ENCODE measurements at places on chromosomes 2 and 18.

- no peak for DNase-seq
Observed at GRCh38 chr2:234427081-234428061, 69.5 kb downstream of the ARL4C start.

- no peak for DNase-seq
Observed at GRCh38 chr2:188349019-188349418, 57.3 kb downstream of the GULP1 start.

DNA sequence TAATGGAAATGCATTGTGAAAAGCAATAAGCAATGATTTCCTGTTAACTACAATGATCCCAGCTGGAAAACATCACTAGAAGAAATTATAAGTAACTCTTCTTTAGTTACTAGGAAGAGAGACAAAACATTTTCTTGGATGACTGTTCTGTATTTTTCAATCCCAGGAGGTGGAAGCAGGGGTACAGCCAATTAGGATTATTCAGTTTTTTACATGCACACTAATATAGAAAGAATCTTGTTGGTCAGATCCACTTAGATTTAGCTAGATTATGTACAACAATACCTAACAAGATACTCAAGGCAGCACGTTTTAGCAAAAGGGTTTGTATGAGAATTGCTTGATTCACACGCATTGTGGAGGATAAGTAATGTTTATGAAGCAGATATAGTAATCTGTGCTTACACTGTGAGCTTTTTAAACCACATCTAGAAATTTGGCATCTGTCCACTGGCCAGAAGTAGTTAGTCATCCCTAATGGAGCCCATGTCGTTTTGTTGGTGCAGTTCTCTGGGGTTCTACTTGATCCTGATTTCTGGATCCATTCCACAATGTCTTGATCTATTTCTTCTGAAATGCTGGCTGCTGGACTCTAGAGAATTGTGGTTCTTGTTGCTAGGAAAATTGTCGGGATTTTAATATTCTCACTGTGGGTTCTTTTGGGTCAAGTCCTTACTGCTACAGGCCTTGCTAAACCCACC, 199.7 kb downstream of the ADCYAP1 start:
- DNase-seq = peak; percentile 60

- no peak for DNase-seq
Observed at GRCh38 chr2:61335187-61335586, 135.7 kb downstream of the USP34 start.

DNA sequence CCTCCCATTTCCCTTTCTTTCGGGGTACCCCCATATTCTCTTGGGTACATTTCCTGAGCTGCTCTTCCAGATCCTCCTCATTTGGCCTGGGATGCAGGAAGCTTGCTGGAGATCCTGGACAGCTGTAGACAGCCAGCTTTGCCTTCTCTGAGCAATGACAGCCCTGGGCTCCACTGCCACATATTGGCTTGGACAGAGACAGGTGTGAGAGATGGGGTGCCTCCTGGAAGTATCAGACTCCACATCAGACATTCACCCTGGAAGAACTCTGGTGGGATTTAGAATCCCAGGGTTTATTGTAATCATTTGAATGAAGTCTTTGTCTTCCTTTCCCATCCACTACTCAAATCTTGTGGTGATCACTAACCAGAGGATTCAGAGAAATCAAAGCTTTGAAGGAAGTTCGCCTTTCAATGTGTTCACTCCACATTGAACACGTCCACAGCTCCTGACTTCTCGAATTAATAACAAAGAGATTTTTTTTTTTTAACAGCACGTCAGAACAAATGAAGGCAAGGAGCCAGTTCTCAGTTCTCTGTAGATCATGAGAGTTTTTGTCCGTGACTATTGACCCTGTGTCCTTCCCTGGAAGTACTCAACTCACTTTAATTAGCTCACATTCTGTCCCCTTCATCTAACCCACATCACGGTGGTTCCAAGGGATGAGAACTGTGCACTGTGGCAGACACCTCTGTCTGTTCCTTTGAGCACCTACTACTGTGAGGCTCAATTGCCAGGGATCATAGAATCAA, 377.6 kb upstream of the TRIB2 start:
- no peak for DNase-seq

DNA sequence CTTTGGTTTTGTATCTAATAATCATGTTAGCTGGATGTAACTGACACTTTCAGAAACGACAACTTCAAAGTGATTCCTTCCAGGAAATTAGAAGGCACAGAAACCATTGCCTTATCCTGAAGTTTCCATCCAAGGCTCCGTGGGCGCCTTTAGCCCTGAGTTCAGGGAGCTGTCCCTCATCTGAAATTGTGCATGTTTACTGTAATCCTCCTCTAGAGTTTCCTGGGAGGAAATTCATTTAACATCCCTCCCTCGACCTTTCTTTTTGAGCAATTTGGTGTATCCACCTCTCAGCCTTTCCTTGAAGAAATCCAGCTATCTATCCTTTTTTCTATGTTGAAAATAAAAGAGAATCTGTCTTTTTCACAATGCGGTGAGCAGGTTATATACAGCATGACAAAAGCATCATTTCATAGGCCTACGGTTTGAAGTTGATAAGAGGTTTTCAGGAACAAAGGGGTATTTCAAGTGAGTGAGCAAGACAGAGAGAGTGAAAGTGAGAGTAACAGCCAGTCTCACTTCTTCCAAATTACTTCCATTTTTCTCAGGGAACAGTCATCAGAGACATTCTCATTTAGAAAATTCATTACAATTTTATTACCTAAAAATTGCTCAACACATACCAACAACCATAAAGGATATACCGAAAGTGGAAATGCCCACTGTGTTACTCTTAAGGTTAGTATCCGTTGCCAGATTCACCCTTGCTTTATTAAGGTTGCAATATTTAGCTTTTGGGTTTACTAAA, 167.3 kb downstream of the MREG start:
- DNase-seq = no peak

DNA sequence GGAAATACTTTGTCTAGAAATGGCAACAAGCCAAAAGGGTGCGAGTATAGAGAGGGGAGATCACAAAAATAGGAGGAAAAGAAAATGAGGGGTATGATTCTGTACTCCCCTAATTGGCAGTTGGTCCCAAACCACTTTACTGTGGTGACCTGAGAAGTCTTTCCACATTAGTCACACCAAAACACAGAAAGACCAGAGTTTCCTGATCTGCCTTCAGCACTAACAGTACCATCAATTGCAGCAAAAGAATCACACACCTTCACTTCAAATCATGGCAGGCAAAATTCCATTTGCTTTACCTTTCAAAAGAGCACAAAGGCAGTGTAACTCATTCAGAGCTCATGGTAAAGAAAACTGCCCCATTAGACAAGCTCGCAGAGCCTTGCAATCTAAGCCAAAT, 86.8 kb downstream of the ALK start:
- DNase-seq = no peak

GRCh38 chr2:69299772-69300516, 87.1 kb downstream of the GFPT1 start:
- DNase-seq = no peak

- no peak for DNase-seq
Observed at GRCh38 chr2:19733951-19734425, 167.8 kb downstream of the TTC32 start.

GRCh38 chr2:45821558-45822271, 170.2 kb downstream of the PRKCE start:
- no peak for DNase-seq

DNA sequence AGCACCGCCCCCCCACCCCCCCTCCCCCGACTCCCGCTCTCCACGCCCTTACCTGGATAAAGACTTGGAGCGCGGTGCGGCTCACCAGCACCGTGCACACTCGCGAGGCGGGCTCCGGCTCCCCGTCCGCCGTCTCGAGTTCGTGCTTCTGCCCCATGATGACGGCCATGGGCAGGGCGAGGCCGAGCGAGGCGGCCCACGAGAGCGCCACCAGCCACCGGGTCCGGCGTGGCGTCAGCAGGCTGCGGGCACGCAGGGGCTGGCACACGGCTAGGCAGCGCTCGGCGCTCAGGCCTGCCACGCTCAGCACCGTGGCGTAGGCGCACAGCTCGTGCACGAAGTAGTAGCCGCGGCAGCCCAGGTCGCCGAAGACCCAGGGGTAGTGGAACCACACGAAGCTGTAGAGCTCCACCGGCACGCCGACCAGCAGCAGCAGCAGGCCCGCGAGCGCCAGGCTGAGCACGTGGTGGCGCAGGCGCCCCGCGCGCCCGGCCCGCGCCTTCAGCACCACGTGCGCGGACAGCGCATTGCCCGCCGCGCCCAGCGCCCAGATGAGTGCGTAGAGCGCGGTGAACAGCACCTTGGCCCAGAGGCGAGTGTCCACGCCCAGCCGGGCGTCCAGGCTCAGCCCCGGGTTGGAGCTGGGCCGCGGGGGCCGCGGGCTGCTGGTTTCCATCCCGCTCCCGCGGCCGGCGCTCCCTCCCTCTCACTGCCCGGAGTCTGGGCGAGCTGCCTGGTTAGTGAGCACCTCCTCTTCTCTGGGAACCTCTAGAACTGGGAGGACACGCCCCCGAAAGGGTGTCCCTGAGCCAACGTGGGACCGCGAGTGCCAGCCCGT, at the start of gene NTSR2:
NTSR2 (minus strand) TSS at position 742 of the 838 bp plus-strand sequence; CDS start at position 676, 66 bp downstream.
- peak; percentile 76 for DNase-seq
